ENCODE measurements at places on chromosomes 5 and 9.

DNA sequence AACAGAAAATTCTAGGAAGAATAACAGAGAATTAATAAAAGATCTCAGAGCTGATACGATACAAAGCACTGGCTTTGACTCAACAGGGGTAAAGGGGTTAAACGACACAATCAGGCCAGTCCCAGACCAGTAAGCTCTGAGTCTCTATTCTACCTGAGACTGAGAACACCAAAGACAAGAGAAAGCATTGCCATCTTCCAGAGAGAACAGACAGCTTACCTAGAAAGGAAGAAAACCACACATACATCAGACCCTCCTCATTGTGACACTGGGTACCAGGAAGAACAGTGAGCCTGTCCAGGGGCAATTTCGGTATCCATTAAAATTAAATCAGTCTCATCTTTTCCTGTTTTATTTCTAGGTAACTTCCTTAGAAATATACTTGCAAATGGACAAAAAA lies 41.1 kb downstream of the MRPL36 start:
- DNase-seq, result no peak

DNA sequence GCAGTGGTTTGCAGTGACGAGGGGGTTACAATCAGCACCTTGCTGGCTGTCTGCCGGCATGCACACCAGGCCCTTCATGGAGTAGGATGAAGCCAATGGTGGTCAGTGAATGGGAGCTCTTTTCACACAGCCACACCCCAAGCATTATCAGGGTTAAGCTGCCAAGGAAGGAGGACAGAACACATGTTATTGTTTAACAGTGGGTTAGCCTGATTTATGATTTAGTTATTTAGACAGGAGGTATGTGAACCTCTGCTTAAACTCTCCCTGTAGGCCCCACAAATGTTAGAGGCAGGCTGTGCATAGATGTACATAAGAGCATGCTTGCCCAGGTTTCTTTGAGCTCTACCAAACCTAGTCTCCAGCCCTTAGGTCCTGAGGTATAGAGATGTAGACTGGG lies 262.9 kb downstream of the SPOCK1 start:
- DNase-seq, result no peak

DNA sequence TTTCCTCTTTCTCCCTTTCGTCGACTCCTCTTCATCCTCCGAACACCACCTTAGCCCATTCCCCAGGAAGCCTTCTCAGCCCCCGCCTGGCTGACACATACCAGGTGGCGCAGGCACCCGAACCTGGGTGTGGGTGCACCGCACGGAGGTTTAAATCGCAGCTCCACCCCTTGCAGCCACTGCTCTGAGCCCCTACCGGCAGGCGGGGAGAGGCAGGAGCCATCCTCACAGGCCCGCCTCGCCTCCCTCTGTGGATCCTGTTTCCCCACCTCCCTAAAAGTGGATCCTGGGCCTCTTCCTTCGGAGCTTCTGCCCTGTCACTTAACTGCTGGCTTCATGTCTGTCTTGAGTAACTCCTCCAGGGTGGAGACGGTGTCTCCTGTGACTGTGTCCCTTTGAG lies 110.7 kb downstream of the OLFM1 start:
- DNase-seq, result no peak

- DNase-seq, result no peak
Observed at GRCh38 chr5:89117124-89117644, 234.2 kb upstream of the MEF2C start.

DNA sequence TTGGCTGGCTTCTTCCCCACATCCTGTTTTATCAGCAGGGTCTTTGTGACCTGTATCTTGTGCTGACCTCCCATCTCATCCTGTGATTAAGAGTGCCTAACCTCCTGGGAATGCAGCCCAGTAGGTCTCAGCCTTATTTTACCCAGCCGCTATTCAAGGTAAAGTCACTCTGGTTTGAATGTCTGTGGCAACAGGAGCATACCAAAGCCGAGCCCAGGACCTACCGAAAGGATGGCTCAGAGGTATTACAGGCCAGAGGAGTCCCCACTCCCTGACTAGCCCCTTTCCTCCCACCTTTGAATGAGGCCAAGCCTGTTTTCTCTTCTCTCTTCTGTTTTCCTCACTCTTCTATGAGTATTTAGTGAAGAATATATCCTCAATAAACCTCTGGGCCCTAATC lies 271.3 kb downstream of the OSTF1 start:
- DNase-seq, result no peak

DNA sequence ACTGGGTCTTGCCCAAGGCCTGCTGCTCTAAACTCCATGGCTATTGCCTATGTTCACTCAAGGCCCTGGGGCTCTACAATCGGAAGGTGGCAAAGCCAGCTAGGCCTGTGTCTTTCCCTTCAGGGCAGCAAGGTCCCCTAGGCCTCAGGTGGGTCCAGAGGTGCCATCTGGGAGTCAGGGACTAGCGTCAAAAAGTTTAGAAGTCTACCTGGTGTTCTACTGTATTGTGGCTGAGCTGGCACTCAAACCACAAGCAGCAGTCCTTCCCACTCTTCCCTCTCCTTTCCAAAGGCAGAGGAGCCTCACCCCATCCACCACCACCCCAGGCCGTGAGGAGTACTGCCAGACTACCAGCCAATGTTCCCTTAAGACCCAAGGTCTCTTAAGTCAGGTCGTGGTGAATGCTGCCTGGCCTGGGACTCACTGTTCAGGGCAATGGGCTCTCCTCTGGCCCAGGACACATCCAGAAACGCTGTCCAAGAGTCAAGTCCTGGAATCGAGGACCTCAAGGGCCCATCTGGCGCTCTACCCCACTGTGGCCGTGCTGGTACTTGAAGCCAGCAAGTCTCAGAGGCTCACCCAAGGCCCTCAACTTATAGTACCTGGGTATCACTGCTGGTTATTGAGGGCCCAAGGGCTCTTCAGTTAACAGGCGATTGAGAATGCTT lies 13.0 kb upstream of the SARDH start:
- peak; percentile 22 for DNase-seq

- DNase-seq, result no peak
Observed at GRCh38 chr5:126847456-126847820, 70.5 kb downstream of the LMNB1 start.

DNA sequence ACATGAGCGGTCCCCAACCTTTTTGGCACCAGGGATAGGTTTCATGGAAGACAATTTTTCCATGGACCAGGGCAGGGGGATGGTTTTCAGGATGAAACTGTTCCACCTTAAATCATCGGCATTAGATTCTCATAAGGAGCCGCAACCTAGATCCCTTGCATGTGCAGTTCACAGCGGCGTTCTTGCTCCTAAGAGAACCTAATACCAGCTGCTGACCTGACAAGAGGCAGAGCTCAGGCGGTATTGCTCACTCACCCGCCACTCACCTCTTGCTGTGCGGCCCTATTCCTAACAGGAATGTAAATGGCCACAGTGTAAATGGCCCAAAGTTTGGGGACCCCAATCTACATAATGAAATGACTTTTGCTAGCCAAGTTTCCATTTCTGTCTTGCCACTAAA lies 3.1 kb upstream of the PLIN2 start:
- no peak for DNase-seq

DNA sequence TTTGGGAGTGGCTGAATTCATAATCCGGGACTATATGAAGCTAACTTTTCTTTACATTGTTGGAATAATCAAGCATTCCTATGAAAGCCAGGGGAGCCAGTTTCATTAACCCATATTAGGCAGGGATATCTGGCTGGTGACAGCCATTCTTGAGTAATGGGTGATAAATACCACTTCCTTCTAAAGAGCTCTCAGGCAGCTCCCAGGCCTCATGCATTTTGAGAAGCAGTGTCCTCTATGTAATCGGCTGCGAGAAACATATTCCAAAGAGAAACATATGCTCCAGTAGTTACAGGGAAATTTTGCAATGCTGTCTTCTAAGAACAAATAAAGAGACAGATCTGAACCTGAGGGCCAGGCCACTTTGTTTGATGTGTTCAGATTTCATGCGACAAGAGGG lies 83.1 kb downstream of the MSX2 start:
- no peak for DNase-seq

GRCh38 chr5:173554989-173555705 lies 61.3 kb downstream of the BOD1 start:
- DNase-seq, result no peak

DNA sequence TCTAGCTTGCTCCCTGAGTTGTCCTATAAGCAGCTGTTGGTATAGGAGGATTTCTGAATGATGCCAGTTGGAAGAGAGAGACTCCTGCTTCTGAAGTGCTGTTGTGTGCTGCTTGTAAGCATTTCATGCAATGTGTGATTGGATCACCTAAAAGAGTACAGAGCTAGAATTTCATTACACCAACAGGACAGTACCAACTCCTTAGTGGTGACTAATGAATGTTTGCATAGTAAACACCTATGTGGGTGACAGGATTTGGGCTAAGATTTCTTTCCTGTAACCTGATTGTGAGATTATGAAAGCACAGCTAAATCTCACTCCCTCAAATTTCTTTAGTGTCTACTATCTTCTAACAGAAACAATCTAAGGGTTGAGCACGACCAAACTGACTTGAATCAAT lies 67.0 kb downstream of the GCNT1 start:
- DNase-seq, result no peak

DNA sequence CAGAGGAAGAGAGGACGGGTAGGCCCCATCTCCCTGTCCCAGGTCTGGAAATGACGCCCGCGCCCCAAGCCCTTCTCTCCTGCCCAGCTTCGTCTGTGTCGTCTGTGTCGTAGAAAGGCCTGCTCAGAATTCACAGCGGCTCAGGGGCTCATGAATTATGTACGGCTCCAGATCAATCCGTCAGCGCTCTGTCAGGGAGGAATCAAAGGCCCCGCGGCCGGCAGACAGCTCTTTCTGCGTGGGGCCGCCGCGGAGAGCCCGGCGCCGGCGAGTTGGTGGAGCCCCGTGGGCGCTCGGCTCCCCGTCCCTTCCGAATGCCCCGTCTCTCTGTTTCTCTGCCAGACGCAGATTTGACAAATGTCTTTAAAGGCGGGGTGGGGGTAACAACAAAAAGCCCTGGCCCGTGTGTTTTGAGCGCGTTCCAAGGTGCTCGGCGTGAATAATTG lies 83.8 kb upstream of the RAPGEF1 start:
- DNase-seq, result no peak

DNA sequence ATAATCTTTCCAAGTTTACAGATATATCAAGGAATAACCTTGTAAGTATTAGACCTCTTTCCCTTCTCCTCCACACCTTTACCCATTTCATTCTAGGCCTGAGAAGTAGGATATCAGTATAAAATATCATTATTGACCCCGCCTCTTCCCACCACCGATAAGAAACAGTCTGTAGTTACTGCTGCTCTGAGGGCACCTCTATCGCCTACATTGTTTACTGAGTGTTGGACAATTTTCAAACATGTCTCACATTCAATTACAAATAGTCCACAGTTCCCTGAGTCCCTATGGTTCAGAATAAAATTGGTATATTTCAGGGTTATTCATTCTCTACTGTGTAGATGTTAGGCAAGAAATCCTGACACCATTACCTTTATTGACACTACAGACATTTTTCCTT lies 73.4 kb downstream of the TEK start:
- no peak for DNase-seq

- no peak for DNase-seq
Observed at GRCh38 chr9:113463418-113464285, at the start of gene RGS3. TSS of gene RGS3 (plus strand) at chr9:113463727. CDS start at chr9:113463803, 76 bp downstream.

DNA sequence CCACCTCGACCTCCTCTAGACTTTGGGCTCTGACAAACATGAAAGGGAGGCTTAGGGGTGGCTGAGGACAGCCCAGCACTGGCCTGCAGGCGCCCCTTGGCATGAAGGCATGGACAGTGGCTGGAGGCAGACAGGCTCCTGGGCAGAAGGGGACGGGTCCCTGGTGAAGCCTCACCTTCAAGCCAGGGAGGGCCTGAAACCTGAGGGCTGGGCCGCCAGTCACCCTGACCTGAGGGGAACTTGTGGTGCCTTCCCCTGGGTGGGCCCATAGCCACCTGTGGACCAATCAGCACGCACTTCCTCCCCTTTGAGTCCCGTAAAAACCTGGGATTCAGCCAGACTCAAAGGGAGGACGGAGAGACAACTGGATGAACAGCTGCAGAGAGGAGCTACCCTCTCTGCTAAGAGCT lies 90.4 kb upstream of the PUM3 start:
- DNase-seq, result no peak

GRCh38 chr5:25128606-25129005 lies 483.8 kb upstream of the CDH10 start:
- DNase-seq, result no peak

DNA sequence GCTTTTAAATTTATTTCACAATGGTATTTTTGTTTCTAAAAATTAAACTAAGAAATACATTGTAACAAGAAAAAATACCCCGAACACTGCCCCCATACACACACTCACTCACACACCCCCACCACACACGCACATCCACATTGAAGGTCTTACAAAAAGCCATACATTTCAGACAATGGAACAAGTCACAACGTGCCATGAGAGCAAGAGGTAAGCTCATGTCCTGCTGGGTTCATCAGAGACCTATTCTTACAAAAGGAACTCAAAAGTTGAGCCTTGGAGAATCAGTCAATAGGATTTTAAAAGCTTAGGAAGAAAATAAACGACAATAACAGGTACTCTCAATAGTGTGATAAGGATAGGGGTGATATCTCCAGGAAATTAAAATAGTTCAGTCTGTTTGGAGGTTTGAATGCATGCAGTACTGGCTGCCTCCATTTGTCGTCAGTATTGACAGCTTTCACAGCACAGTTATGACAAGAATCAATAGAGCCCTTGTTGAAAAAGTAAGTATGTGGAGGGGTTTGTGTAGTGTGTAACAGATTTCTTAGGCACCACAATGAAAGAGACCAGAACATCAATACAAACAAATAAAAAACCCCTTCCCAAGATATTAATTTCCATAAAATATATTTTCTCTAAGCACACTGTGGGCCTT lies 1826.2 kb upstream of the CDH6 start:
- no peak for DNase-seq

DNA sequence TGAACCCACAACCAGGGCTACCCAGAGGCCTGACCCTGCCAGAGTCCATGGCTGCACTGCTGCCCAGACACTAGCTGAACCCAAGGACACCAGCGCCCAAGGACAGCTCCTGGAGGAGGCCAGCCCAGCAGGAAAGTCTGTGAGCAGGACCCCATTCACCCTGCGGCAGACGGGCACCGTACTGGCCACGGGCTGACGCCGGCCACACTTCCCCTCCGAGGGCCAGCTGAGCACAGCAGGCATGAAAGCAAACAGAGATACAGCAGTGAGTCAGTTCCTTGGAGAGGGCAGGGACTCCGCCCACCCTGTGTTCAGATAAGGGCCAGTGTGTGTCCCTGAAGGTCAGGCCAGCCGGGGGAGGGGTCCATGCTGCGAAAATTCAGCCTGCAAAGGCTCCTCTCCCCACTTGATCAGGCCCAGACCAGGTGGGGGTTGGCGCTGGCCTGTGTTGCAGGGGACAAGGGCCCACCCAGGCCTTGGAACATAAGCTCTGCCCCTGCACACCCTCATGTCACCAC lies 3.2 kb downstream of the RNF208 start:
- no peak for DNase-seq

GRCh38 chr9:111414406-111414805 lies 69.8 kb downstream of the ECPAS start:
- DNase-seq, result no peak

GRCh38 chr5:142997591-142997990 lies 227.4 kb downstream of the ARHGAP26 start:
- no peak for DNase-seq

- no peak for DNase-seq
Observed at GRCh38 chr9:117116084-117116483, 298.8 kb downstream of the ASTN2 start.

GRCh38 chr9:113989017-113989713 lies 88.9 kb downstream of the AMBP start:
- DNase-seq, result peak; percentile 64

- no peak for DNase-seq
Observed at GRCh38 chr5:145585443-145586148, 249.5 kb downstream of the PRELID2 start.

Data from ureter (tissue), 1 donor.